ENCODE measurements at places on chromosomes 7 and 10. TPM values are rescaled to one million over a fixed set of nuclear protein-coding genes. Genes with fewer than 3 reads are reported as not detected.

ANKRD30A gene
- total RNA-seq: not detected

CALY gene
- total RNA-seq: not detected

CYP3A7 gene
- total RNA-seq: not detected

MACC1 gene
- total RNA-seq: not detected

PNLIP gene
- total RNA-seq: not detected

EPO gene
- total RNA-seq: not detected

AKR1C4 gene
- not detected for total RNA-seq

UBE3C gene
- 95.4 TPM for total RNA-seq

RPEL1 gene
- not detected for total RNA-seq

PRKCQ gene
- 36.0 TPM for total RNA-seq

ANLN gene
- 35.6 TPM for total RNA-seq

ASB10 gene
- not detected for total RNA-seq

FMC1 gene
- total RNA-seq: 7.5 TPM

TUBB8 gene
- not detected for total RNA-seq

EBLN1 gene
- not detected for total RNA-seq

CPN1 gene
- not detected for total RNA-seq

ATXN7L1 gene
- 9.8 TPM for total RNA-seq

NCF1 gene
- not detected for total RNA-seq

SEMA3A gene
- total RNA-seq: 0.14 TPM

TMEM130 gene
- not detected for total RNA-seq

DNA sequence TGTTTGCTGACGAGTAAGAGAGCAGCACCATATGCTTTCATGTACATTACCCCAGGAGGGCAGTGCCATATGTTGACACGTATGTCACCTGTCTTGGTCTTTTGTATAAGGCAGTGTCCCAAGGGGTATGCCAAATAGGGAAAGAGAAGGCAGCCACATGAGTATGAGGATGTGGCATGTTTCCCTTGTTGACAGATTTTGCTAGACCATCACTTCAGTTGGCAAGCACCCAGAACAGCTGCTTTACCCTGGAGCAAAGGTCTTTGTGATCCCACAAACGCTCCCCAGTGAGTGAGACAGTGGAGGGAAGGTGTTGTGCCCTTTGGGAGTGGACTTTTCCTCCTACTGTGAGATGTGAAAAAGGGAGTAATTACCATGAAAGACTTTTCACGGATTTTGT, 350.1 kb downstream of the ETV1 start:
- DNase-seq: no peak

GRCh38 chr7:51521054-51521453, 204.4 kb upstream of the COBL start:
- no peak for DNase-seq

GRCh38 chr10:103786020-103786419, 69.4 kb downstream of the SH3PXD2A start:
- no peak for DNase-seq

DNA sequence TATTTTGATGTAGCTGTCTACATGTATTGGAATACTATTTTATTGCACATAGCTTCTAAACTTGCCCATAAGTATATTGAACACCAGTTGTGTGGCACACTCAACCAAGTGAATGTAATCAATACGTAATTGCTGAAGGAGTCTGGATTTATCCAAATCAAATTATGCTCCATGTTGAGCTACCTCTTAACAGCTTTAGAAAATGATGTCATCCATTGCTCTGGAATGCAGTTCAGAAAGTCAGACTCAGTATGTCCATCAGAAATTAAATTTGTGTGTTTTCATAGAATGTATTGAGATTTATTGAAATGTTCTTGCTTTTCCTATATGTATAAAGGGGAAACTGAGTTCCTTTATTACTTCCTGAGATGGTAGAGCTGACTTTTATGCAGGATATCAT, 25.0 kb upstream of the CCAR1 start:
- DNase-seq: no peak

GRCh38 chr10:70510904-70511303, 32.3 kb downstream of the PALD1 start:
- DNase-seq: no peak

GRCh38 chr7:96097835-96098234, 224.1 kb downstream of the SLC25A13 start:
- no peak for DNase-seq

GRCh38 chr10:132232023-132232951, 45.5 kb downstream of the DPYSL4 start:
- peak; percentile 78 for DNase-seq

- DNase-seq: no peak
Measured at GRCh38 chr7:33849004-33849403, 56.3 kb upstream of the BMPER start.

- DNase-seq: no peak
Measured at GRCh38 chr10:120719333-120719732, 131.8 kb upstream of the WDR11 start.

DNA sequence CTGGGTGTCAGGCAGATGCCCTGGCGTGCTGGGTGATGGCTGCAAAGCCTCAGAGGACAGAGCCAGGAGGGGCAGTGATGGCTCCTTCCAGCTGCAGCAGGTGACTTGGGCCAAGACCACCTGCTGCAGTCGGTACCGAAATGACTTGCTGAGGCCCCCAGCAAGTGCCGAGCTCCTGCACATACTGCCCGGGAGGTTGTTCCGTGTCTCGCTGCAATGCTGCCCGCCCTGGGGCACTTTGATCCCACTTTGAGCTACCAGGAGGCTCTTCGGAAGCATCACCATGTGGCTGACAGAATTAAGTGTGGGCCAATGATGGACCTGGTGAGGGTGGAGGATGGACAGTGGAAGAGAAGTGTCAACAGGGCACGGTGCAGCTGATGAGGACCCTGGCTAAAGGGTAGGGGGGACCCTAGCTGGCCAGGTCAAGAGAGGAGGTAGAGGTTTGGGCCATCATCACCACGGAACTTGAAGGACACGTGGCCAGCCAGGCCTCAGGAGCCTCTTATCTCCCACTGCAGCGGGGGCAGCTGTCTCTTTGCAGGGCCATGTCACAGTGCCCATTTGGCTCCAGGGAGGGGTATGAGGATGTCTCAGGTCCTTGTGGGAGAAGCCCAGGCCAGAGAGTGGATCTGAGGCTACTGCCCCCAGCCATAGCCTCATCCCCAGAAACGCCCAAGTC, 51.1 kb upstream of the NANOS1 start:
- DNase-seq: no peak

DNA sequence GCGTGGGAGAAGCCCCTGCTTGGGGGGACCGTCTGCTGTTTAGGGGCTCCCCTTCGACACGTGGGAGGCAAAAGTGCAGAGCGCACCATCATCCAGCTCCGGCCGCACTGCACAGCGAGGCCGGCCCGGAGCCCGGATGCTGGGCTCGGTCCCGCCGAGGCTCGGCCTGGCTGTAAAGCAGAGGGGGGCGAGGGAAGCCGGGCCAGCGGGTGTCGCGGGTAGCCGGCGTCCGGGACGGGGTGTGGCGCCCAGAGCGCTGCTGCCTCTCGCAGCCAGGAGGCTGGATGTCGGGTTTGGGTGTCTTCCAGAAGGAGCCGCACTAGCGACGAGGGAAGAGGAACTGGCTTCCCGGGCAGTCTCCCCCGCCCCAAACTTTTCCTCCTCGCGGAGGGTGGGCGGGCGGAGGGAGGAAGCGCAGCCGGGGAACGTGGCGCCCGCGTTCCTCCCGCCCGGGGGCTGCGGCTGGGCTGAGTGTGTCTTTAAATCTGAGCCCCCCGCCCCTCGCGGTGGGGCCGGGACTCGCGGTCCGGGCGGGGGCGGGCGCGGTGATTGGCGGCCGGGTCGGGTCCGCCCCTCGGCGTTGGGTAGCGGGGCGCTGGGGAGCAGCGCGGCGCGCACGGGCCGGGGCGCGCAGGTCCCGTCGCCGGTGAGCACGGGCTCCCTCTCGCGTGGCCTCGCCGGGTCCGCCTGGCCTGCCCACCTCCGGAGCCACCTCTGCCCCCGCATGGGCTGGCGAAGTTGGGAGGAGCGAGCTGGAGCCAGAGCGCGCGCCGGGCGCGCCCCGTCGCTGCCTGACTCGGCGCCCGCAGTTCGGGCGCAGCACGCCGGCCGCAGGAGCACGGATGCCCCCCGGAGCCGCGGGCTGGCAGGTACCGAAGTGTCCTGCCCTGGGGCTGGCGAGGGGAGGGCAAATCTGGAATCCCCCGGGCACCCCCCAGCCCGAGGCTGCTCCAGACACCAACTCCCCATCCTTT, at the start of gene PALD1:
Gene PALD1, plus strand, starts transcription at position 577 of the 974 bp plus-strand sequence. CDS start 47,185 bp downstream, outside the sequence.
- peak; percentile 76 for DNase-seq

- no peak for DNase-seq
Measured at GRCh38 chr7:68313806-68314205, 1284.5 kb upstream of the AUTS2 start.

GRCh38 chr10:104540181-104540580, 100.9 kb upstream of the SORCS3 start:
- DNase-seq: no peak

DNA sequence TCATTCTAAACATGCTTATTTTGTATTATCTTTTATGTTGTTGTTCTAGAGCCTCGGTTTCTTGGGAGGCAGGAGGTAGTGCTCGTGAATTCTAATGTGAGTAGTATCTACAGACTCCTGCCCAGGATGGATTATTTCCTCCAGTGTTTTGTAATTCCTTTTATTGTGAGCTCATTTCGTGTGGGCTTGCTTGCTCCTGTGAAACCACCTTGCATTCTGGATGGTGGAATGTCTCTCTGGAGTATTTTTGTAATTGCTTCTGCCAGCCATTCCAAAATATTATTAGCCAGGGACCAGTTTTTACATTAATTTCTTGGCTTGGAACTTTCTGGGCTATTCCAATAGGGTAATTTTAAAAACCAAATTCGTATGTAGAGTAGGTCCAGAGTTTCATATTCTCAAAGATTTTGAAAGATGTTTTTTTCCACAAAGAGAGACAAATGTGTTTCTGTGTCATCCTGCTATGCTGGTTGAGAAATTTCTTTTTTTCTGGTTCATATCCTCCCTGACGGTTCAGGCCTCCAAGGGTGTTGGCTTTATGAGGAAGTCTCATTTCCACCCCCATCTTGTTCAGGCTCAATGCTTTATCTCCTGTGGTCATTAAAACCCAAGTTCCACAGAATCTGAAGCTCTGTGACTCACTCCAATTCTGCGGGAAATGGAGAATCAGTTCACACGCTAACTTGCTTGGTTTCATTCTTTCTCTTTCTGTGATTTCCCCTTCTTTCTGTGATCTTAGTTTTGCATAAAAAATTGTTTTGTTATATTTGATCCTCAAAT, 41.7 kb upstream of the CALD1 start:
- DNase-seq: peak; percentile 76

DNA sequence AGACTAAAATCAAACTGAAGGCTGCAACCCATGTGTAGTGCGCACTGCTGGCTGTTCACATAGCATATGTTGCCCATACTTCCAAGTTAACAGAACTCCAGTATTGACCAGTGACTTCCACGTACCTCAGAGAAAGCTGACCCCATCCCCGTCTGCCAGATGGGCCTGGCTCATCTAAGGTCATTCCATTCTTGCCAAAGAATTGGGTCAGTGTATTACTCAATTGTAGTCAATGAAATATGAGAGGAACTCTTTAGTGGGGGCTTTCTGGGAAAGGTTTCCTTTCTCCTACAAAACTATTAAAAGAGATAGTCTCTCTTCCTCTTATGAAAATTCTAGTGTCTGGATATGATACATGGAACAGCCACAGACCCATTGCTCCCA, 238.6 kb downstream of the COBL start:
- no peak for DNase-seq

DNA sequence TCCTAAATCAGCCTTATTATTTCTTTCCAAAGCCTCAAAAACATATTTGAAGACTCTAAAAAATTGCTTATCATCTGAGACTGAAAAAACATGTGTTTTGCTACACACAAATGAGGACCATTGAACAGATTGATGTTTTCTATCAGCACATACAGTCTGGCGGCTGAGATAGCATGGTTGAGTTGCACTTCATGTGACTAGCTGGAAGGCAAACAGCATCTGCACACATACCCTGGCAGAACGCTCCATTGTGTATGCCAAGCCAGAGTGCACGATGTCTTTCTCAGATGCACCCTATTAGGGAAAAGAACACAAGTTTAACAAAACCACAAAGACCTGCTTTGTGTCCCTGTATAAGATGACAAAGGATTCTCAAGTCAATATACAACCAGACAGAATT, 33.0 kb downstream of the FAM25A start:
- DNase-seq: no peak

DNA sequence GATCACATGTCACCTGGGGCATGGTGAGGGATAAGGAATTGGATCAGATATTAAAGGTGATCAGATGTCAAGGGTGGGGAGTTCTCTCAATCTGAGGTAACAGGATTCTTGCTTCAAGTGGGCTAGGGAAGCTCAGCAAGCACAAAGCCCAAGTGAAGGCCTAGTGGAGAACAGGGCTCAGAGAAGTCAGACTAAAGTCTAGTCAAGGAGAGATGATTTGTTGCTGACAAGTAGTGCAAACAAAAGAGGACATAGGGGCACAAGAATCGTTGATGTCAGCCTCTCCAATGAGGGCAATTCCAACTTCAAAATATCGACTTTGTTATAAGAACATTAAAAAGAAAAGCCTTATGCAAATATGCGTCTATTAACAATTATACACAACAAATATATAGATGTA, 852.8 kb upstream of the CELF2 start:
- no peak for DNase-seq

GRCh38 chr10:133129859-133130495, 30.0 kb upstream of the KNDC1 start:
- DNase-seq: no peak

- no peak for DNase-seq
Measured at GRCh38 chr10:10293481-10293951, 724.2 kb upstream of the CELF2 start.

DNA sequence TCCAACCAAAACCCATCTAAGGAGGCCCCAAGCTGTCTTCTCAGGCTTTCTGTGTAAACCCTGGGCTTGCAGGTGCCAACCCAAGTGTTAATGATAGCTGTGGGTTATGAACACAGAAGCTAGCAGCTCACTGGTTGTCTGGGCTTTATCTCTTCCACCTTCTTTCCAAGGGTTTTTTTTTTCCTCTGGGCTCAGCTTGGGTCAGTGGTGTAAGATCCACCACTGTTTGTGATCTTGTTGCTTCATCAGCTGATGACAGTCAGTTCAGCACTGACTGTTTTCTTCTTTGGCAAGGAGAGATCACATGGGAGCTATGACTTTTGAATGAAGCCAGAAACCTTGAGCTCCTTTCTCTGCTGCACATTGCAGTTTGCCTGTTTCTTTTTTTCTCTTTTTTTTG, 4.6 kb downstream of the GTPBP4 start:
- no peak for DNase-seq

GRCh38 chr7:121385800-121386179, 10.3 kb downstream of the FAM3C start:
- no peak for DNase-seq

DNA sequence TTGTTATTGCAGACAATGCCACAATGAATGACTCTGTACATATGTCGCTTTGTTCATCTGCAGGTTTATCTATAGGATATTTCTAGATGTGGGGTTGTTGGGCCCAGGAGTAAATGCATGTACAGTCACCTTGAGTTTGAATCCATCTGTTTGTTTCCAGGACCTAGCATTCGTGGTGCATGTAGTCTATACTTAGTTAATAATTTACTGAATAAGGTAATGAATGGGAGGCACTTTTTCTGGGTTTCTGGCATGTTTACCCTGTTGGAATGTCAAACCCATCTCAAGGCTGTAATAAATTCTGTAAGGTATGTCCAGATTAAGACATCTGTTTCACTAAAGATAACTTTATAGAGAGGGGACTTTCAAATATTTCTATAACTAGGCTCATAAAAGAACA, 23.5 kb downstream of the HECTD2 start:
- DNase-seq: no peak

- DNase-seq: no peak
Measured at GRCh38 chr10:19964625-19965024, 148.4 kb downstream of the PLXDC2 start.

GRCh38 chr10:49362596-49363260, 33.2 kb downstream of the DRGX start:
- DNase-seq: no peak

Measured in activated CD4-positive, alpha-beta T cell treated with anti-CD3 and anti-CD28 coated beads, Interleukin-2, amount 10 ng/mL, durations not matched to agents 24 days and 14 days (primary cell).